Thoracic aorta endothelial cell (primary cell): ENCODE measurements at places on chromosomes 13 and 19. TPM values are rescaled to one million over a fixed set of nuclear protein-coding genes. Genes with fewer than 3 reads are reported as not detected.

SCEL gene
- total RNA-seq, result not detected in 2 replicates

ZNF749 gene
- total RNA-seq, result 10.8 and 11.1 TPM in 2 replicates

COL5A3 gene
- total RNA-seq, result under 0.01 TPM in 1 of 2 replicates, not detected in the other

TMEM255B gene
- 18.4 and 29.9 TPM in 2 replicates for total RNA-seq

MYPOP gene
- 2.4 and 2.7 TPM in 2 replicates for total RNA-seq

PROSER1 gene
- total RNA-seq, result 31.3 and 32.7 TPM in 2 replicates
